ENCODE measurements at places on chromosomes 5 and 9. TPM values are rescaled to one million over a fixed set of nuclear protein-coding genes. Genes with fewer than 3 reads are reported as not detected.

ADGRD2 gene
- not detected for total RNA-seq

TLR4 gene
- total RNA-seq = 0.06 TPM

FBP1 gene
- total RNA-seq = 2.9 TPM

PLAC8L1 gene
- not detected for total RNA-seq
